Stomach (tissue), 19 donors: ENCODE measurements at places on chromosomes 3 and 15. TPM values are rescaled to one million over a fixed set of nuclear protein-coding genes. Genes with fewer than 3 reads are reported as not detected.

DNA sequence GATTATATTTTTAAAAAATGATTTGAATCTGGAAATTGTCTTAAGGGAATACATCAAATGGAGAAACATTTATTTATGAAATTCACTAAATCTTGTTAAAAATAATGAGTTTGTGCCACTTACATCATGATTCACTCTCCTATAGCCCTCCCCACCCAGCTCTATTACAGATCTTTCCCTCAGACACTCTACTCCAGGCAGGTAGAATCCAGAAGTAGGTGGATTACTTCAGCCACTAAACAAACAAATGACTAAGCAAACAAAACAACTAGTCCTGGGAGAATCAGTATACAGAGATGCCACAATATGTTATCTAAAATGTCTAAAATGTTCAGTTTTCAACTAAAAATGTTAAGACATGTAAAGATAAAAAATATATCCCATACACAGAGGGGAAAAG is 608.1 kb upstream of the UBE2E2 start:
- H3K4me1 ChIP-seq: no peaks in the 10 kb centered on the region
- DNase-seq: no peak
- no peaks in the 10 kb centered on the region for H3K27me3 ChIP-seq

GRCh38 chr15:68275165-68275746 is 2.3 kb upstream of the FEM1B start:
- H3K4me1 ChIP-seq: peaks cover 69% of the 10 kb centered on the region
- H3K4me3 ChIP-seq: no peak overlapping the region
- peak; percentile 63 for DNase-seq
- no peaks in the 10 kb centered on the region for H3K27me3 ChIP-seq
- no peaks in the 10 kb centered on the region for H3K36me3 ChIP-seq

The SSUH2 gene
- 1.8 TPM for total RNA-seq

The SNTN gene
- not detected for total RNA-seq
